ENCODE measurements at places on chromosomes 1 and 21.

DNA sequence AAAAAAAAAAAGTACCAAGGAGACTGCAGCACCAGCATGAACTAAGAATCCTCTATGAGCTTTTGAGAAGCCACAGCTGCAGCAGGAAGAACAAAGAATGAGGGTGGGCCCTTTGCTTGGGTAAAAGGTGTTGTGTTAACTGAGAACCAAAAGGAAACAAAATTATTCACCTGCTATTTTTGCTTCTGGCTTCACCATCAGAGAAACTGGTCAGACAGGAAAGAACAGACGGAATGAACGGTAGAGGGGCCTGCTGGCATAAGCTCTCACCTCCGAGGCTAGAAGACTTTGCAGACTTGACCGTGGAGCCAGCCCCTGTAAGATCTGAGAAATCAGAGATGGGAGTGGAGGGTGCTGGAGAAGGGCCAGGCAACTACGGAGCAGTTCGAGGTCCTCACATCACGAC is 27.6 kb downstream of the IL10RB start:
- no peak for DNase-seq

- peak; percentile 55 for DNase-seq
Observed at GRCh38 chr1:110133436-110133835, 16.9 kb upstream of the SLC6A17 start.

DNA sequence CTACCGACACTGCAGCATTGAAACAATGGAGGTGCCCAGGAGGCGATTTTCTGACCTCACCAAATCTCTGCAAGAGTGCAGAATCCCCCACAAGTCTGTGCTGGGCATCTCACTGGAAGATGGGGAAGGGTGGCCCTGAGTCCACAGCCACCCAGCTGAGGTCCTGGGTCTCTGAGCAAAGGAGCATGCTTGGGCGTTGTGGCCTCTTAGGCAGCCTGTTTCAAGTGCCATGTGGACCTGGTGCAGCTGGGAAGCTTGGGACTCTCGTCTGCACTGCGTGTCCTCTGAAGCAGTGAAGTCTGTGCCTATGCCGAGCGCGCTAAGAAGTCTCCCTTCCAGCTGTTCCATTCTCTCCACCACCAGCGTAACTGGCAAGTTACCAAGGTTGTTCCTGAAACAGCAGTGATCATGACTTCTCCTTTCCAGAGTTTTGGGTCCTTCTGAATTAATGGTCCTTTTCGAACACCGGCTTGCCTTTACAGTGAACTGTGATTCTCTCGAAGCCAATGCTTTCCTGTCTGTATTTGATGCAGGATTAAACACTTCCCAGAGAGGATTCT is 5.0 kb upstream of the PLA2G2C start:
- no peak for DNase-seq

GRCh38 chr1:109516872-109517271 is 7.3 kb upstream of the AMIGO1 start:
- no peak for DNase-seq

- no peak for DNase-seq
Observed at GRCh38 chr1:241443561-241443960, 76.0 kb downstream of the FH start.

DNA sequence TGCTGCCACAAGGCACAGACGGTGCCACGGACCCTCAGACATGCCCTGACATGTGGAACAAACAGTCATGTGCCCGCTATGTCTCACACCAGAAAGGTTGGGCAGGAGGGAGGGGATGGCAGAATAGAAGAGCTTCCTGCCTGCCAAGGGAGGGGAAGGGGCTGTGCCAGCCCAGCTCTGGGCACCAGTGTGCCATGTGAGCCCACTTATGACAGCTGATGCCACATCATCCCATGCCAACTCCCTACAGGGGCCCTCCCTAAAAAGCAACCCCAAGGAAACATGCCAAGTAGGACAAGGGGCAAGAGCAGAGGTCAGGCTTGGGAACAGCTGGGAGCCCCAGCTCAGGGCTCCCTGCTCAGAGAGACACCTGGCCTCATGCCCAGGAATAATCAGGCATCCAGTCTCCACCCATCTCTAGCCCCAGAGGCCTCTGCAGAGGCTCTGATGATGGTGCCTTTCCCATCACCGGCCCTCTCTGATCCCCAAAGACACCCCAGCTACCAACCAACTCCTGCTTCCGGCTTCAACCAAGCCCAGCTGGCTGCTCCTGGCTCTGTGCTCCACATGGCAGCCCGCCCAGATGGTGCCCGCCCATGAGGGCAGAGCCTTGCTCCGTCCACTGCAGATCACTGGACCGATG is 10.3 kb downstream of the ADGRB2 start:
- DNase-seq = peak; percentile 53

GRCh38 chr1:38991638-38992411 is 749 bp downstream of the AKIRIN1 start:
- DNase-seq = peak; percentile 76

DNA sequence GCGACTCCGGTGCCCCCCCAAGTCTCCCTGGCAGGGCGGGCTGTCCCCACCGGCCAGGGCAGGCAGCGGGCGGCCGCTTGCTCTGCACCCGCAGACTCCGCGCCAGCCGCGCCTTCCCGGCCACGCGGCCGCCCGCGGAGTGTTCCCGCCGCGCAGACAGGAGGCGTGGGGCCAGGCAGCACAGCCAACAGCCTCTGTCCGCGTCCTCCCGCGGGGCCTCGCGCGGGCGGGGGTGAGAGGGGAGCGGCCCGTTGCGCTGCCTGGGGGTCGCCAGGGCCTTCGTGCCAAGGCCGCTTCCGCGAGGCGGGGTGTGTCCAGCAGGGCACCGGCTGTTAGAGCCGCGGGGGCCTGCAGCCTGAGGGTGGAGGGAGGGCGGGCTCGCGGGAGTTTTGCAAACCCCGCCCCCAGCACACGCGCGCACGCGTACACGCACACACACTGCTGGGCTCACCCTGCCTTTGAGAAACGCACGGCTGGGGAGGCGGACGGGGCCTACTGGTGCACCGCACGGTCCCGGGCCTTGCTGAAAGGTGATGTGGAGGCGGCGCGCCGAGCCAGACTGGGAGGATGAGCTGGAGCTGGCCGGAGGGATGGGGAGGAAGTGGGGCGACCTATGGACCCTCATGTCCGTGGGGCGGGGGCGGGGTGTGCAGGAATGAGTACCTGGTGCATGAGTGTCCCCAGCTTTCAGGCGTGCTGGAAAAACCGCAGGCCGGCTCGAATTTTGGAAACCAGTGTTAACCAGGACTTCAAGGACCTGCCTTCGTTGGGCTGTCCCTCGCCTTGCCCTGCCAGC is 41.5 kb downstream of the KIAA1614 start:
- peak; percentile 94 for DNase-seq

DNA sequence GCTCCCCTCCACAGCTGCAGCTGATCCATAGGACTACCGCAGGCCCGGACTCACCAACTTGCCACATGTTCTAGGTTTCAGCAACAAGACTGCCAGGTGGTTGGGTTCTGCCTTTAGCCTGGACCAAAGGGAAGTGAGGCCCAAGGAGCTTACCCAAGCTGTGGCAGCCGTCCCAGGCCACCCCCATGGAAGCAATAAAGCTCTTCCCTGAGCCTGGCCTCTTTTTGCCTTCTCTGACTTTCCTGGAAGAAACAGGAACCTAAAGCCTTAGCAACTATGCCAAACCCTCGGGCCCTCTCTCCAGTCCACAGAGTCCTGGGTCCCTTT is 2.7 kb upstream of the ARTN start:
- DNase-seq = no peak

- DNase-seq = no peak
Observed at GRCh38 chr1:233496993-233497392, 116.9 kb upstream of the KCNK1 start.

- no peak for DNase-seq
Observed at GRCh38 chr1:208942394-208943130, 641.0 kb upstream of the CAMK1G start.

DNA sequence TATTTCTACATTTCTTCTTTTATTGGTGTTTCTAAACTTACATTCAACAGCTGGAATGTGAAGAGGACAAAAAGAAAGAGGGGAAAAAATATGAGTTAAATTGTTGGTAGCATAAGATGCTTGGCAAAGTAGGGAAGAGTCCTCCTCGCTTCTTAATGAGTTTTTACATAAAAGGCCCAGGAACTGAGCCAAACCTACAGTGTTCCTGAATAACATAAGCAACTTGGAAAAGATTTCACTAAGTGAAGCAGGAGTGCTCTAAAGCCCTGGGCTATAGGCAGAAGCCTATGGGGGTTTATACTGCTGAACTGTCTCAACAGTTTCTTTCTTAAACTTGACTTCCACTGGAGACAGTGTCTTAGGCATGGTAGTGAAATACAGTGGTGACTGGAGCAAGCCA is 115.0 kb upstream of the USP25 start:
- DNase-seq = no peak

DNA sequence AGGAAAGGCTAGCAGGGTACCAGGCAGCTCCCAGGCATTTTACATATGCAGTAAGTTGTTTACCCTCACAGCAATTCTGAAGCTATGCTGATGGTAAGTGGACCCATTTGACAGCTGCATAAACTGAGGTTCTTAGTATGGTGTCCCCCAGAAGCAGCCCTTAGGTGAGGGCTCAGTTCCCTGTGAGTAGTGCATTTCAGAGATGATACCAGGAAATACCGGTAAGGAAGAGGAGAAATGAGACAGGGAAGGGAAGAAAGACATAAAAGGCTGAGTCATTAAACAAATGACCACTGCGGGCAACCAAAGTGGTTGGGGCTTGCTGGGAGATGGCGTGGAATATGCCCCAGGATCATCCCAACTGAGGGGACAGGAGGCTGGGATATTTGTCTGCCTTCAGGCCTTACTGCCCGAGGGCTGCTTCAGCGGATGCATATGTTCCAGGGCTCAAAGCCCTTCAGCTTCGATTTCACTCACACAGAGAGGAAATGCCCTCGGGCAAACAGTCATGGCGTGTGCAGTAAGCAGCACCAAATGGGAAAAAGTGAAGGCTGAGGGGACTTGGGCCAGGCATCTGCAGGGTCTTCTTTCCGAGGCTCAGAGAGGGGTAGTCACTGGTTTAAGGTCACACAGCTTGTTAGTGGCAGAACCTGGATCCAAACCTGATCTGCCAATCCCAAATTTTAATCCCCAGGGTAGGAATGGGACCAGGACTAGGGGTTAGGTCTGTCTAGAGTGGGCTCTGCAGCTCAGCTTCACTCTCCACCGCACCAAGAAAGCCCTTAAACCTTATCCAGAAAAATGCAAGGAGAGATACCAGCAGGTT is 133.7 kb upstream of the RUNX3 start:
- no peak for DNase-seq

- no peak for DNase-seq
Observed at GRCh38 chr21:34192646-34193285, 119.4 kb downstream of the MRPS6 start.

GRCh38 chr21:21508859-21509258 is 510.6 kb downstream of the NCAM2 start:
- DNase-seq = no peak

DNA sequence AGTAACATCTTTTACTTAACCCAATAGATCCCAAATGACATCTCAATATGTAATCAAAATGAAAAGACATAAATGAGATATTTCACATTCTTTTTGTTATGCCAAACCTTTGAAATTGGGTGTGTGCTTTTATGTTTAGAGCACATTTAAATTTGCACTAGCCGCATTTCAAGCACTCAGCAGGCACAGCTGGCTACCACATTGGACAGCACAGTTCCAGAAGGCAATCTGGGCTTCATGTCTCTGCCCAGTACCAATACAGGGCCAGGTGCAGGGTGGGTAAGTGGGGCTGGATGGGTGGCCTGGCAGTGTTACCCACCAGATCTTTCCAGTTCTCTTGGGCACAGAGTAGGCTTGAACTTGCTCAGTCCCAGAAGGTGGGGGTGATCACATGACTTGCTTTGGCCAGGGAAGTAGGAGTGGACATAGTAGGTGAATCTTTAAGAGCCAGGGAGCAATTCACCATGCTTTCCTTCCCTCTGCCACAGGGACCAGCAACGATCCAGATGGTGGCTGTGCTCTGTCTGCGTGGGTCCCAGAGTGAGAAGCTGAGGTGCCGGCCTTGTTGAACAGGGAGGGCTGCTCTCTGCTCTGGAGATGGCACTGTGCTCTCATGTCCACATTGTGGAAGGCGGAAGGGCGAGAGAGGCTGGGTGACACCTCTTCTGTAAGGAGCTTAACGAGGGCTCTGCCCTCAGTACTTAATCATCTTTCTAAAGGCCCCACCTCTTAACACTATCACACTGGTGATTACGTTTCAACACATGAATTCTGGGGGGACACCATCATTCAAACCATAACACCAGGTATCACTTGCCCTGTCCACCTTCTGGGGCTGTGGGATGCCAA is 261.4 kb downstream of the GRIK3 start:
- DNase-seq = no peak

DNA sequence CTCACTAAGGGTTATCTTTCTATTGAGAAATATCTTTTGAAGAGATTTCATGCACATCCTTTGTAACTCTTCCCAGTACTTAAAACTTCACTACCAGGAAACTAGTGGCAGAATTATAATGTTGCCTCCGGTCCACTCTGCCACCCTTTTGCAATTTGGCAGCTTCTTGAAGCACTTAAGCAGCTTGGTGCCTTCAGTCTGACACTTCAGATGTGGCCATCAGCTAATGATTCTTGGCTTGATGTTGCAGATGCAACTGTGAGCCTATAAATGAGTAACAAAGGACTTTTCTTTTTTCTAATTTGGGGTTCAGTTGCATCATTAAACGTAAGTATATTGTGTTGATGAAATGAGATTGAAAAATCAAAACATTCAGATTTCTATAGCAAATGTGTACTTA is 187.5 kb upstream of the C21orf91 start:
- no peak for DNase-seq

GRCh38 chr21:35226328-35226727 is 177.2 kb upstream of the RUNX1 start:
- no peak for DNase-seq

GRCh38 chr1:19202396-19202795 is 7.7 kb downstream of the UBR4 start:
- DNase-seq = no peak

- no peak for DNase-seq
Observed at GRCh38 chr1:221541296-221541695, 200.6 kb downstream of the DUSP10 start.

GRCh38 chr1:64280001-64280400 is 76.6 kb downstream of the UBE2U start:
- no peak for DNase-seq

DNA sequence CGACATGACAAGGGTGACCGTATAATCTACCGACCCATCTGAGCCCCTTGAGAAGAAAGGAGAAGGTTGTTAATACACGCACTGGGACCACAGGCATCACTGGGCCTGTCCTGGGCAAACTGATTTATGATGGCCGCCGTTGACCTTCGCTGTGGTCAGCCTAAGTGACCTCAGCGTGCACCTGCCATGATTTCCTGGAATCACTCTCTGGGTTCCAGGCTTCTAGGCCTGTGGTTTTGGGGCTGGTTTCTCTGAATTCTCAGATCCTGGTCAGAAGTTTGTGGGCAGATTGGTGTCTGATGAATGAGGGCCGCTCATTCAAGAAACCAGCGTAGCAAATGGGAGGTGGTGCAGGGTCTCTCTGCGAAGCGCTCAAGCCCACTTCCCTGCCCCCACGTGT is 64.0 kb downstream of the SIK1 start:
- no peak for DNase-seq

GRCh38 chr21:35905963-35906345 is 154.4 kb downstream of the SETD4 start:
- no peak for DNase-seq

GRCh38 chr1:205374210-205375078 is 17.7 kb upstream of the KLHDC8A start:
- DNase-seq = peak; percentile 59

- no peak for DNase-seq
Observed at GRCh38 chr1:155776414-155776813, 80.6 kb downstream of the GON4L start.

- no peak for DNase-seq
Observed at GRCh38 chr1:93746021-93746812, 64.6 kb upstream of the BCAR3 start.

- peak; percentile 37 for DNase-seq
Observed at GRCh38 chr21:25179116-25179515, 428.2 kb downstream of the MRPL39 start.
